Right cardiac atrium (tissue), 5 donors: ENCODE measurements at places on chromosomes 12 and 14. TPM values are rescaled to one million over a fixed set of nuclear protein-coding genes. Genes with fewer than 3 reads are reported as not detected.

SLC35F4 gene
- total RNA-seq, result not detected

DBX2 gene
- 0.17 TPM for total RNA-seq

CLEC2A gene
- total RNA-seq, result not detected

GDF3 gene
- not detected for total RNA-seq

CLEC4E gene
- 2.5 TPM for total RNA-seq

B3GNT4 gene
- not detected for total RNA-seq

SALL2 gene
- total RNA-seq, result 6.8 TPM

GLT8D2 gene
- total RNA-seq, result 8.9 TPM

SERPINA1 gene
- 9.0 TPM for total RNA-seq

ITGB7 gene
- total RNA-seq, result 1.6 TPM

OR4N2 gene
- total RNA-seq, result not detected

RNASE3 gene
- total RNA-seq, result not detected

MANSC4 gene
- not detected for total RNA-seq

PRH2 gene
- not detected for total RNA-seq

FIGNL2 gene
- total RNA-seq, result 0.26 TPM

SLC38A4 gene
- total RNA-seq, result 1.0 TPM

DNA sequence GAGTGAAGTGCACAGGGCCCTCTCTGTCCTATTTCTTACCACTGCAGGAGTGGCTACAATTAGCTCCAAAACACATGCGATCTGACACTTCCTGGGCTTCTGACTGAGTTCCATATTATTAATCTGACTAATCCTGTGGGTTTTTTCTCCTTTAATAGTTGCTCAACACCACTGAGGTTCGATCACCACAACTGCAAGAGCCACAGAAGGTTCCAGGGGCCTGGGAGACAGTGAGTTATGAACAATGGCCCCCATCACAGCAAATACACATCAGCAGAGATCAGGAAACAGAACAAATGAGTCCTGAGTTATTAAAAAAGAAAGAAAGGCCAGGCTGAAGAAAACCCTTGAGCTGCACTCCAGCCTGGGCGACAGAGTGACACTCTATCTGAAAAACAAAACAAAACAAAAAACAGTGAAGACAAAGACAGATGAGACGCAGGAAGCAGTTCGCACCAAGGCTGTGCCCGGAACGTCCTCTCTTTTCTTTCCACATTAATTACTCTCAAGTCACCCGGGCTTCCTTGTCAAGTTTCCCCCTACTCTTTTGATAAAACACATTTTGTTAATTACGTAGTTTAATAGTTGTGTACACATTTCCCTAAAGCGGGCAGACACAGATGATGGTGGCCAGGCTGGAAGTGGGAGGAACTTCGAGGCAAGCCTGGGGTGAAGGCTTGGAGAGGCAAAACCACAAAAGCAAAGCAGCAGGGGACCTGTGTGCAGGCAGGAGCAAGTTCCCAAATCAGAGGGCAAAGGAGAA, 42.7 kb downstream of the CDC42BPB start:
- no peak for DNase-seq

DNA sequence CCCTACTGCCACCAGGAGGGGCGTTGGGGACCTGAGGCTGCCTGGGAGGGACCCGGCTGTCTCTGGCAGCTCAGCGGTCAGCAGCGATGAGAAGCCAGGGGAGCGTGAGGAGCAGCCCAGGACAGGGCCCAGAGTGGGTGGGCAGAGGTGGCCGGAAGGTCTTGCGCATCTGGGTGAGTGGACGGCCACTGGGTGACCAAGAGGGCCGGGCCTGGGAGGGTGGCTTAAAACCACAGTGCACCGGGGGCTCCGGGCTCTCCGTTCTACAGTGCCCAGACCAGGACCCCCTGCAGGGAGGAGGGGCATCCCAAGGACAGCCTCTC, 10.0 kb downstream of the INF2 start:
- no peak for DNase-seq

GRCh38 chr12:3218228-3219171, 141.3 kb downstream of the TSPAN9 start:
- peak; percentile 96 for DNase-seq

GRCh38 chr12:18955594-18955993, 173.9 kb upstream of the PLEKHA5 start:
- DNase-seq, result no peak

- no peak for DNase-seq
Measured at GRCh38 chr12:110809149-110809548, 37.6 kb upstream of the CCDC63 start.

DNA sequence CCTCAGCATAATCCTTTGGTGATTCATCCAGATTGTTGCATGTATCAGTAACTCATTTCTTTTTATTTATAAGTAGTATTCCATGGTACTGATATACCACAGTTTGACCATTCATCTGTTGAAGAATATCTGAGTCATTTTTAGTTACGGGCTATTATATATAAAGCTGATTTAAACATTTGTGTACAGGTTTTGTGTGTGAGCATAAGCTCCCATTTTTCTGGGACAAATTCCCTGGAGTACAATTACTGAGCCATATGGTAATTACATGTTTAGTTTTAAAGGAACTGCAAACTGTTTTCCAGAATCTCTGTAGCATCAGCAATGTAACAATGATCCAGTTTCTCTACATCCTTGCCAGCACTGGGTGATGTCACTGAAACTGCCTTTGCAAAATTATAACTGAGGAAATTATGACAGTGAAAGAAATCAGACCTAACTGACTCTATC, 236.2 kb upstream of the KRR1 start:
- DNase-seq, result no peak

GRCh38 chr12:55995366-55995765, 1.7 kb upstream of the SUOX start:
- DNase-seq, result no peak

GRCh38 chr12:121476477-121476876, 76.6 kb downstream of the RNF34 start:
- no peak for DNase-seq

DNA sequence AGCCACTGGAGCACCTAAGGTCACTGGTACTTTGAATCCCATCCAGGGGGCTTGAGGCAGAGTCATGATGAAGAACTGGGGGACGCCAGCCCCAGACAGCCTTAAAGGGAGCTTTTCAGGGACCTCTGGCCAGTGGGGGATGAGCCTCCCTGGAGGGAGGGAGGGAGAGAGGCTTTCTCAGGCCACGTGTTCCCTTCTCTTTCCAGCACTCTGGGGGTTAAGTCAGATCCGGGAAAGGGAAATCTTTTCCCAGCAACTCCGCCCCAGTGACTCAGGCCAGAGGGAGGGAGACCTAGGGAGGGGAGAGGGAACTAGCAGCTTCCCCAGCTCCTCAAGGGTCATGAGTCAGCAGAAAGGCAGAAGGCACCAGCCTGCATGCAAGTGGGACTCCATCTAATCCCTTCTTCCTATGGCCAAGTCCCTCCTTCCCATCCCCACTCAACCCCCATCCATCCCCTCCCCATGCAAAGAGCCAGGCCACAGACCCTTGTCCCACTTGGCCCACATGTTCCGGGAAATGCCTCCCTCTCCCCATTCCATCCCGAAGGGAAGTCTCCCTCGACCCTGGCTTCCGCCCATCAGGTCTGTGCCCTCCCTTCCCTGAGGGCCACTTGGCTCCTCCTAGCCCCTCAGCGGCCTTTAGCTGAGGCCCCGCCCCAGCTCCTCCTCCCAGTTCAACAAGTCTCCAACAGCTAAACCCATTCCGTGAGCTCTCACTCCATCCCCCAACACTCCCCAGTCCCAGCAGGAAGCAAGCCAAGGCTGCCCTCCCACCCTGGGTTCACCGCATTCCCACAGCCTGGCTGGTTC, 5.6 kb downstream of the TNFRSF1A start:
- DNase-seq, result peak; percentile 98

- no peak for DNase-seq
Measured at GRCh38 chr12:117235261-117235660, 45.0 kb upstream of the FBXO21 start.

GRCh38 chr12:114400925-114401324, 5.0 kb downstream of the TBX5 start:
- DNase-seq, result peak; percentile 81

DNA sequence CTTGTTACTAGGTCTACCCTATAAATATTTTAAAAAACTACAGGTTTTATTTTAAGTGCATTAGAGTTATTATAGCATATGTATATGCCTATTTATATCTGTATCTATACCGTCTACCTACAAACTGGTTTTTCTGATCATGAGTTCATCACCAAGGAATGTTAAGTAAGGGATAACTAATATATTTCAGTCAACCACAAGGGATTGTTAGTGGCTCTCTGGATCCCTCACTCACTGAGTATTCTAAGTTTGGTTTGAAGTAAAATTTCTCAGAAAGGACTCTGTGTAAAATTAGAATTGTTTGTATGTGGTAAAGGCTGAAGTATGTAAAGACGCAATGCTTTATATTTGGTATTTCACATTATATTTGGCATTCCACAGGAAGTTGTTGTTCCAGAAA, 4.8 kb downstream of the EPYC start:
- no peak for DNase-seq

- no peak for DNase-seq
Measured at GRCh38 chr14:37343307-37344094, 145.8 kb downstream of the MIPOL1 start.

DNA sequence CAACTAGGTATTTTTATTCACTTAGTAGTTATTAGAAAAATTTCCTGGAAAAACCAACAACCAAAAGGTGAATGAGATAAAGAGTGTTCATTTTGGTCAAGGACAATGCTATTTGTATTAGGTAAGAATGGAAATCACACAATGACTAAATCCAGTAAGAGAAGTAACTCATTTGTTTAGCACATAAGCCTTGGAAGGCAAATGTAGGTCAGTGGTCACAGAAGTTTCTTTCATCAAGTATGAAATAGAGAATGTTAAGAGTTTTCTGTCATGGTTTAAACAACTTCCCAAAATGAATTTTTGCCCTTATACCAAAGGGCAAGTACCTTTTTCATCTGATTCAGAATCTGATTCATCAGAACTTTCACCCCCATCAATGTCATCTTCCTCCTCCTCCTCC, 101.7 kb downstream of the KIF21A start:
- DNase-seq, result no peak

GRCh38 chr14:85417396-85417795, 112.5 kb upstream of the FLRT2 start:
- no peak for DNase-seq

DNA sequence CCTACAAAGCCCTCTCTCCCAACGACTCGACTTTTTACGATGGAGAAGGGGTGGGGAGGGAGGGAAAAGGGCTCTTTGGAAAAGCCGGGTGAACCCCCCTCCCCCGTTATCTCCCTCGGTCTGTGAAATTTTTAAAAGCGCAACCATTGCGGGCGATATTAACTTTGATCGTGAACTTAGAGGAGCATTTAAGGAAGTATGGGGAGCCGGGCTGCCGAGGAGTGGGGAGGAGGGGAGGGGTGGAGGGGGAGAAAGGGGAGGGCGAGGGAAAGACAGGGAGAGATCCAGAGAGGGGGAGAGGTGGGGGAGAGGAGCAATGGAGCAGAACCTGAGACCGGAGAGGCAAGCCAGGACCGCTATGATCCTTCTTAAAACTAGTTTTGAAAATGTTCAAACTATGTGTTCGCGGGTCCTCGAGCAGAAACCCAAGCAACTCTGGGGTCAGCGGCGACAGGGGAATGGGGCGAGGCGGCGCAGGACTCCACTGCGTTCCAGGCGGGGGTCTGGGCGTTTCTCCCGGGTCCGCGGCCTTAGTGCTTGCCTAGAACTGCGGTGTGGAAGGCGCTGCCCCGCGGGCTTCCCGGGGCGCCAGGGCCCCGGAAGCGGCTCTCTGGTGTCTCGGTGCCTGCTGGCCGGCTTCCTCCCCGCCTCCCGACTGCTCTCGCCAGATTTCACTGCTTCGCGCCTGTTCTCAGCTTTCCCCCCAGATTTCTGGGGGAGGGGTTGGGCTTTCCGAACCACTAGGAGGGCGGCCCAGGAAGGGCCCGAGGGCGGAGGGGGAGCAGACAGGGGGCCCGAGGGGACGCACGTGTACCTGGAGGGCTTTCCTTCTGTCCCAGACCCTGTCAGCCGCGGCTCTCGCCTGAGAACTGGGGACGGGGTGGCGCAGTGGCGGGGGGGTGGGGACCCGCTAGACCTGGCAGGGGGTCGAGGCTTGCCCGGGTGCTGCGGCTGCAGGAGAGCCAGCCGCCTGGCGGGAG, at the start of gene HOTAIR:
Gene HOTAIR (minus strand): TSS at position 871 of the 980 bp plus-strand sequence.
- no peak for DNase-seq

DNA sequence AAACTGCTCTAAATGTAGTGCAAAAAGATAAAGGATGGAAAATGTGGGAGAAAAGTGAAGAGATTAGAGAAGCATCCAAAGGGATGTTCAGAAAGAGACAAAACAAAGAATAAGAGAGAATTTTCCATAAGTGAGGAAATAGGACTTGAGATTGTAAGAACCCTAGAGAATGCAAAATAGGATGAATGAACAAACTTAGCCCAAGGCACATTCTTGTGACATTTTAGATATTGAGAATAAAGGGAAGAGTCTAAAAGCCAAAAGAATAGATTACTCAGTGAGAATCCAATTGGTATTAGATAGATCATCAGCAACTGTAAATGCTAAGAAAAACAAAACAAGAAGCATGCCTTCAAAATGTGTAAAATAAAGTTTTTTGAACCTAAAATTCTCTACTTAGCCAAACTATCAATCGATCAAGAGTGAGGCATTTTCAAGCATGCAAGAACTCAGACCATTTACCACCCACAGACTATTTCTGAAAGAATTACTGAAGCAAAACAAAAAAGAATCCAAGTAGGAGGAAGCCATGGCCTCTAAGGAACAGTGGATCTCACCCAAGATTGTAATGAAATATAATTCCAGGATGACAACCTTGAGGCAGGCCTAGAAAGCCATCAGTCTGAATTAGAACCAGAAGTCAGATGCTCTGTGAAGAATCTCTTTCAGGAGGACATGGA, 33.5 kb downstream of the DYRK2 start:
- DNase-seq, result no peak

DNA sequence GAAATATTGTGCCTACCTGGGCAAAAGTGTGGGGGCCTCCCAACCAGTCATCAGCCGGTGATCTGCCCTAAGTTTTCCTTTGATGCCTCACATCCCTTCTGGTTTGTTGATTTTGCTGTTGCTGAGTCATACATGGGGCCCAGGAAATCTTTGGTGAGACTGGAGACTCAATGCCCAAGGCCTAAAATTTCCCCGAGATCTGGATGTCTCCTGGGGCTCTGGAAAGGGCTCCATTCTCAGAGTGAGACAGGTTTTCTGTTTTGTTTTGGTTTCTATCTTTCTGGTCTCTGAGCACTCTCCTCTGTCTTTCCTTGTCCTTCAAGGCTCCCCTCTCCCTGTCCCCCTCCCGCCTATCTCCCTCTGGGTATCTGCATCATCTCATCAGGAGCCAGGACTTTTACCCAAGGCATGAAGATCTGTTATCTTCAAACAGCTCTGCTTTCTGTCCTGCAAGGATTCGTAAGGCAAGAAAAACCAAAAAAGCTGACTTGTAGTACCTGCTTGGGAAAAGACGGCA, 152.8 kb upstream of the MAX start:
- no peak for DNase-seq
